ENCODE measurements at places on chromosomes 5 and 9. TPM values are rescaled to one million over a fixed set of nuclear protein-coding genes. Genes with fewer than 3 reads are reported as not detected.
A peak's percentile ranks its signal among the peaks of the same experiment; 100 is the strongest.

DNA sequence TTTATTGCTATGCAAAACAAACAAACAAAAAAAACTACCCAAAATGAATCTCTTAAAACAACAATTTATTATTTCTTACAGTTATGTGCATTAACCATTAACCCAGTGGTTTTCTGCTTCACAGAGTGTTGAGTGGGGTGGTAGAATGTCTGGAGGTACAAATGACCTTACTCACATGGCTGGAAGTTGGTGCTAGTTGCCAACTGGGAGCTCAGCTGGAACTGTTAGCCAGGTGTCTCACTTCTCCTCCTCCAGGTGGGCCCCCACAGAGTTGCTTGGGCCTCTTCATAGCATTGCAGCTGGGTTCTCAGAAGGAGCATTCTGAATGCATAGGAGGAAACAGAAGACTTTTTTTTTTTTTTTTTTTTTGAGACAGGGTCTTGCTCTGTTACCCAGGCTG is 10.5 kb upstream of the B4GALT1 start:
- DNase-seq: peak; percentile 55

GRCh38 chr9:131709771-131710431 is 30.0 kb downstream of the RAPGEF1 start:
- DNase-seq: no peak

BAAT gene
- polyA plus RNA-seq: 0.32 TPM

- no peak for DNase-seq
These were observed 4.5 kb downstream of the SLC12A7 start for GRCh38 chr5:1107167-1108022.

PAEP gene
- polyA plus RNA-seq: not detected

HNRNPH1 gene
- 1,180 TPM for polyA plus RNA-seq

DNA sequence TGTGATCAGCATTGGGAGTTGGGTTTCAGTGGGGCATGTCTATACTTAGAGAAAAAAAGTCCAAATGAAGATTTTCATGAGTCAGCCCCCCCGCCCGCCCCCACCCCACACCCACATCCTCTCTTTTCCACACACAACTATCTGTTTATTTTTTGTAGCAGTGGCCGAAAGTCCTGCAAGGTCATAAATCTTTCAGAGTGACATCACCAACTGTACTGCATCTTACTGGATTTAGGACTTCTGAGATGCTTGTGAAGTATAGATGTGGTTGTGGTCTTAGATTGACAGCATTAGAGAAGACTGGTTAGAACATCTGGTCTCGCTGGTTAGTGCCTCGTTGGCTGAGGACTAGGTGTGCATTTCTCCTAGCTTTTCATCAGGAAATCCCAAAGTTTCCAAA is 7.3 kb upstream of the ROPN1L start:
- DNase-seq: no peak

DNA sequence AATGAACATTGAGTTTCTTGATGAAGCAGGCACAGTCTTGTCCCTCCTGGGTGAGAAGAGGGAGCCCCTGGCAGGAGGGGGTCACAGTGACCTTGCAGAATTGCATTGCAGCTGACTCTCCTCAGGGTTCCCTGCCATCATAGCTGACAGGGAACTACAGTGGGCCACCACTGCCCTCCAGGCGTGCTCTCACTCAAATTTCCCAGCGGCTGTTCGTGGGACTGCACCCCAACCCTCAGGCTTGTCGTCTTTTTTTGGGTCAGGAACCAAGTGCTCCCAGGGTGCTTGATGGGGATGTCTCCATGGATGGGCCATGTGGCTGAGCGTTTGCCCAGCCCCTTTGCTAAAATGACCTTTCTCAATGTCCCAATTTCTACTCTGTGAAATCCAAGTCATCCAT is 215.8 kb downstream of the MELK start:
- no peak for DNase-seq

DNA sequence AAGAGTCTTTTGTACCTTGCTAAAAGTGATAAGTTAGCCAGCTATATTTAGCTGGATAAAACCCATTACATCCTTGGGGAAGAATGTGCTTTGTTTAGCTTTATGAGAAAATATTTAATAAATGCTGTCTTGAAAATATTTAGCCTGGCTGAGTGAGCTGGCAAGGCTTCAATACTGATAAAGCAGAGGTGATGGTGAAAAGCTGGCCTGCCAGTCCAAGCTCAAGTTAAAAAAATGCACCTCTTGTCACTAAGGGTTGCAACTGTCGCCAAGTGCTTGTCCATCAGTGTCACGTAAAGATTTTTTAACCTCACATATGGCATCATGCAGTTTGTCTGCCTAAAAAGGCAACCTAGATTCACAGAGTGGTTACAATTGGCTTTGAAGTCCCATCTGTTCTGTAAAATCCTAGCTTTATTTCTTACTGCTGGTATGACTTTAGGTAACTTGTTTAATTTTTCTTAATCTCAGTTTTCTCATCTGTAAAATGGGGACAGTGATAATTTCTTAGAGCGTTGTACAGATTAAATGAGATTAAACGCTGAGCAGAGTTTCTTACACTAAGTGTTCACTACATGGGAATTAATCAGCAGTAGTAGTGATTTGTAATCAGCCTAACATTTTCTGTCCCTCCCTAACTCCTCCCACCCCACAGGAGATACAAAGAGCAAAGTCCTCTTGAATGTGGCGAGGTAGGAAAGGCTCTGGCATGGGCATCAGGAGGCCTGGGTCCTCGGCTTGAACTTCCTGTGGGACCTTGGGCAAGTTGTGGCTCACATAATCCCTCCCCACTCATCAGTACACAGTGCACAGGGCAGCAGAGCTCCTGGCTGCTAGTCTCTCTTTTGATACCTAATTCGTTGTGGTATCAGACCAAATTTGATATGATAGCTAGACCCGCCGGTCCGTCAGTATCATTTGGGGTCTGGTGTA is 48.7 kb downstream of the PIK3R1 start:
- no peak for DNase-seq

DNA sequence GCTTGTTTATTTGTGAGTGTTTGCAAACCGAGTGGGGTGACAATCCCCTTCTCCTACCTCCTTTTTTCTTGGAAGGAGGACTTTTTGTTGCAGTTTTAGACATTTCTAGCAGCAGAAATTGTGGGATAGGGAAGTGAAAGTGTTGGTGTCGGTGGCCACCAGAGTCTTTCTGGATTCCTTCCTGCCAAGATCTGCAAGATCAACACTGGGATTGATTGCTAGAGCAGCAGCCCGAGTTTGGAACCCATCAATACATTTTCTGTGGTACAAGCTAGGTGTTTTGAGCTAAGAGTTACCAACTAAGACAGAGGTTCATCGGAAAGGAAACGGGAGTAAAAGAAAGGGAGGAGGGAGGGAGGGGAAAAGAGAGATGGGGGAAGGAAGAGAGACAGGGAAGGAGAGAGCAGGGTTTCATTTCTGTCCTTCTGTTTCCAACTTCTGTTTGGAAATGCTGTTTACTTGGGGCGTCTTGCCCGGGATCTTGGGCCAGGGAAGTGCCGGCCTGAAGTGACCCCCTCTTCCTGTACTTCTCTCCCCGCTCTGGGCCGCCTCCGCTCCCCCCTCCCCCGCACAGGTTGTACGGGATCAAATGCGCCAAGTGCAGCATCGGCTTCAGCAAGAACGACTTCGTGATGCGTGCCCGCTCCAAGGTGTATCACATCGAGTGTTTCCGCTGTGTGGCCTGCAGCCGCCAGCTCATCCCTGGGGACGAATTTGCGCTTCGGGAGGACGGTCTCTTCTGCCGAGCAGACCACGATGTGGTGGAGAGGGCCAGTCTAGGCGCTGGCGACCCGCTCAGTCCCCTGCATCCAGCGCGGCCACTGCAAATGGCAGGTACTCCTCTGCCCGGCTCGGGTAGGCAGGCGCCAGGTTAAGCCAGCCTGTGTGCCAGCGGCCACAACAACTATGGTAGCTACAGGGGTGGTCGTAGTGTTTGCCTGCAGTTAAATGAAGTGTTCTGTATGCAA is 4.0 kb downstream of the ISL1 start:
- no peak for DNase-seq

- DNase-seq: no peak
These were observed 37.4 kb downstream of the LHFPL2 start for GRCh38 chr5:78611126-78611605.

PHYHD1 gene
- polyA plus RNA-seq: 56.2 TPM

DNA sequence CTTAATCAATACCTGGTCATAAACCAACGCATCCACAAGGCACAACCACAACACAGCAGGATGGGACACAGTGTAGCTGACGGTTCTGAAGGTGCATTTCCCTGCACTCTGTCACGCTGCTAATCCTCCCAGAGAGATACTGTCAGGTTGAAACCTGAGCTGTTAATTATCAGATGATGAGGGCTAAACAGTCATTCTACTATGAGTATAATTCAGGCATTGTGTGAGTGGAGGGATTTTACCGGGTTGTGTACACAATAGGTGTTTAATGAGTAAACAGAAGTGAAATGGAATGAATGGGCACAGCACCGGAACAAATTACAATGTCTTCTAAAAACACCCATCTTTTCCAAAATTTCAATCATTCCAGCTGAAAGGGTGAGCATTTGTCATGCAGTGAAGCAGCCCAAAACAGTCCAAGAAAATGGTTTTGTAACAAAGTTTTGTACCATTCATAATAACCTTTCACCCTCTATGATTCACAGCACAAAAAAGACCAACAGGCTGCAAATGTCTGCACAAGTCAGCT is 71.5 kb downstream of the ABCA1 start:
- DNase-seq: no peak

DNA sequence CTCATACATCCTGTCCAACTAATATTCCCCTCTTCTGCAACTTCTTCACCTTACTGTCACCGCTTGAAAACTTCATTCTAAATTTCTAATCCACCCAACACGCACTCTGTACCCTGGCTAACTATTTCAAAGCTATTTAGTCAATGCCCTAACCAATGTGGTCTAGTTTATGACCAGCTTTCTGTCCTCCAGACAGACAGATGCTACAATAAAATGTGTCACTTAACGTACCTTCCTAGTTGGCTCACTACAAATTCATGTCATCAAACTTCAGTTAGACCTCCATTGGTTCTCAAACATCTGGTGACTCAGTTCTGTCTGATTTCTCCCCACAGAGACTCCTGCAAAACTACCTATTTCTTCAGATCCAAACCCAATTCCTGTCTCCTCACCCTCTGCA is 57.7 kb downstream of the FAM13B start:
- DNase-seq: no peak

PCDHGB4 gene
- 6.5 TPM for polyA plus RNA-seq

- DNase-seq: no peak
These were observed 391.8 kb downstream of the ARHGEF28 start for GRCh38 chr5:74017786-74018211.

GRCh38 chr5:116388564-116389258 is 185.9 kb downstream of the SEMA6A start:
- DNase-seq: no peak

EMB gene
- 4.1 TPM for polyA plus RNA-seq

- no peak for DNase-seq
These were observed 21.9 kb downstream of the KDM4C start for GRCh38 chr9:6779417-6780241.

DNA sequence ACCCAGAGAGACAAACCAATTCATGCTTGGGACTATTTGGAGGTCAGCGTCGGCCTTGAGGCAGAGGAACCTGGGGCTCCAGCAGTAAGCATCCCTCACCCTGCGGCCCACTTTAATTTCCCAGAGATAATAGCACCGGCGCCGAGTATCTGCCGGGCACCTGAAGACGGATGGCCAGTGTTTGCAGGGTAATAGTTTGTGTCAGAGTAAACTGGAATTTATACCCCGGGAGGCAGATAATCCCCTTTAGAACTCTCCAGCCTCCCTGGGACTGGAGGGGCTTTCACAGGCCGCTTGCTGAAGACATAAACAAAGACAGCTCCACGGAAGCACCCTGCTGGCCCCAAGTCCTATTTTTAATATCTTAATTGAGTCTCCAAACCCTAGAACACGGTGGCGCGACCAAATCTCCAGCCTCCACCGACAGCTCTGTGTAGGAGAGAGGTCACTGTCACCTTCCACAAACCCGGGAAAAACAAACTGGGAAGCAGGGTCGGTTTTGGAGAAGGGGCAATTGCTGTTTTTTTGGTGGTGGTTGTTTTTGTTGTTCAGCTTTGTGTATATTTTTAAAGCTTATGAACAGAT is 17.4 kb upstream of the FCN1 start:
- no peak for DNase-seq

DNA sequence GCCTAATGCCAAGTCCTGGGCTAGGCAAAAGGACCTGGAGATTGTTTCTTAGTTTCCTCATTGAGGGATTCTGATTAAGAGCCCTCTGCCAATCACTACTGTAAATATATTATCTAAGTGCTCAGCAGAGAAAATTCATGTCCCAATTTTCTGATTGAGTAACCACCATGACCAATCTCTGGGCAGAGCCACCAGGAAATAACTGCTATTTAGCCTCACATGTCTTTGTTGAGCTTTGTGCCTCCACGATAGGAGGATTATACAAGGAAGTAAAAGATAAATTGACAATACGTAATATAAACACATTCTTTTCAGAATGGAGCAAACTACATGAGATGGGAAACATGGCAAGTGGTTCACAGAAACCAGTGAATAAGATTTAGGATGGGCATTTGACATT is 396.1 kb upstream of the PAPPA start:
- no peak for DNase-seq

DNA sequence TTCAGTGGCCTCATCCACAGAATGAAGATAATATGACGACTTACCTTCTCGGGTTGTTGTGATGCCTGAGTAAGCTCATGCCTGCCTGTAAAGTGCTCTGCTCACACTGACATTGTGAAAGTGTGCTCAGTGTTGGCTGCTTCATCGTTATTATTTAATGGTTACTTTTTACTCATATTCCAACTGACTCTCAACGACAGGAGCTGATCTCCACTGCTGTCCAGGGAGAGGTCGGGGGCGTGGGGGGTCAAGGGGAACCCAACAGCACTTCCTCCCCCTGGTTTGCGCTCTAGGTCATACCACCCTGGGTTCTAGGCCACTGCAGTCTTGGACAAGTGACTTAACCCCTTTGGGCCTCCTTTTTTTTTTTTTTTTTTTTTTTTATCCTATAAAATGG is 52.9 kb upstream of the ANGPTL2 start:
- no peak for DNase-seq

DNA sequence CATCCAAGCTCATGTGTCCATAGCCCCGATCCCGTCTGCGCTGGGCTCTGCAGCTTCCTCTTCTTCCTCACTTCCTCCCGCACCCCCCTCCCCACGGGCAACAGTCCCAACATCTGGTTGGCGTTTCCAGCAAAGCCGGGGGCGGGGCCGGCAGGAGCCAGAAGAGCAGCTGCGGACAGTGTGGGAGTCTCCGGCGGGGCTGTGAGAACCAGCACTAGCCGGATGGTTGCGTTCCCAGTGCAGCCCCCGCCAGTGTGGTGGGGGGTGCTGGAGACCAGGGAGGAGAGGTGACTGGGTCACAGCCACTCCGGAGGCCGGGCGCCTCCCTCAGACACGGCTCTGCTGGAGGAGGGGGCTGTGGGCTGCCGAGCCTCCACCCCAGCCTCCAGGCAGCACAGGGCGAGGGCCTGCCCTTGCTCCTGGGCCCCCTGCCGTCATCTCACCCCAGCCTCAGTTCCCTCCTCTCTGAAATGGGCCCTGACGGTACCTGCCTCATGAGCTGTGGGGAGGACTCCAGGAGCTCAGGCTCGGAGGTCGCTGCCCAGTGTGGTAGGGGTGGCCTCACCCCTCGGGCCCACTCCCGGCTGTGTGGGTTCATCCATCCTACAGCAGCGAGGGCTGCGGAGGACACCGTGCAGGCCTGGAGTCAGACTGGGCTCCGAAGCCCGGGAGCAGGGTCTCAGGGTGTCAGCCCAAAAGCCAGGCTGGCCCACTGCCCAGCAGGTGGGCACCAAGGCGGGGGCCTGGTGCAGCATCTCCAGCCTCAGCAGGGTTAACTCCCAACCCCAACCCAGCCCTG is 41.5 kb upstream of the NOTCH1 start:
- peak; percentile 81 for DNase-seq

Measured in renal cortex interstitium (tissue), 15 donors.